CD8-positive, alpha-beta memory T cell (primary cell): ENCODE measurements at places on chromosomes 3 and 15.

- no peak for DNase-seq
Measured at GRCh38 chr15:47184003-47184907, 533.0 kb upstream of the SEMA6D start.

DNA sequence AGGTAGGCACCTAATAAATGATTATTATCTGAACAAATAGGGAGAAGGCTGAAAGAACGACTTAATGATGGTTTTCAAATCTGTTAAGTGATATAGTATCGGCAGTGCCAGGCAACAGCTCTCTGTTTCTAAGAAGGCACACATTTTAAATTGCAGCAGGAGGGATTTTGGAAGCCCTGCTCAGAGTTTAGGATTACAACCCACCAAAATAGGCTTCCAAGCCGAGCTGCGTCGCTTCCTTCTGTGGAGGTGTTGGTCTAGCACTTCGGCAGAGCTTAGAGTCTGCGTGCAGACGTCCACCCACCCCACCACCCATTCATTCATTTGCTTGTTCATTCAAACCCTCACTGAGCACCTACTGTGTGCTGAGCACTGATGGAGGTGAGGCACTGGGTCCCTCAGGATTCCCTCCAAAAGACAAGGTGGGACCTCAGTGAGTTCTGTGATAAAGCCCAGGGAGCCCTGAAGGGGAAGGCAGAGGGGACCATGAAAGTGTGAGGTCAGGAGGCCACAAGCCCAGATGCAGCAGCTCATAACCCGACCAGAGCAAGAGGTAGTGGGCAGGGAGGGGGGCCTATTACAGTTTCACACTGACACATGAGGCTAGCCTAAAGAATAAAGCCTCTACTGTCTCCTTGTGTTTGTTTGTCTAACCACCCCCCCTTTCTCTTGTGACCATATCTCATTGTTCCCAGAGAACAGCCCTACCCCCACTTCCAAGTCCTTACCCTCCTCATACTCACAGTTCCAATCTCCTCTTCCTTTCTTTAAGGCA, 8.9 kb downstream of the ADCY5 start:
- no peak for DNase-seq

GRCh38 chr3:185631508-185632206, 45.6 kb downstream of the SENP2 start:
- DNase-seq, result no peak

DNA sequence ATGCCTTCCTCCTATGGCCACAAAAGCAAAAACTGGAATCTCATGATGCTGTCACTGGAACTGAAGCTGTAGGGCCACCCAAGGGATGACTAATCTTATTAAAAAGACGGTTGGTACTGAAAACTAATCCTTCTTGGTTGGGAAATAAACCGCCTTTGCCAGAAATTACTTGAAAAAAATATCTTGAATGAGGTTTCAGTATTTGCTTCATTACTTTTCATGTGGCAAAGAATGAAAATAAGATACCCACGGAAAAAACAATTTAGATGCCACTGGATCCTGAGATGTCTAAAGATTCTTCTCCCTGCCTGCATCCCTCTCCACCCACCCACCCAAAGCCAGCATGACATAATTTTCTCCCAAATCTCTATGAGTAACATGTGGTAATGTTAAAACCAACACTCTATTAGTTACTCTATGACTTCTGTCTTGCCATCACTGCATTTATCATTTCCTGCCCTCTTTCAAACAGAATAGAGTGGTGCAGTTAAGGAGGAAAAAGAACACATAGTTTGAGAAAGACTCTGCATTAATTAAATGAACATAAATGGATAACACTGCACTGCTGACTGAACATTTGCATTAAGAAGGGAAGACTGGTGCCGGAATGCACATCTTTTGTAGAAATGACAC, 111.8 kb upstream of the DPH6 start:
- no peak for DNase-seq

DNA sequence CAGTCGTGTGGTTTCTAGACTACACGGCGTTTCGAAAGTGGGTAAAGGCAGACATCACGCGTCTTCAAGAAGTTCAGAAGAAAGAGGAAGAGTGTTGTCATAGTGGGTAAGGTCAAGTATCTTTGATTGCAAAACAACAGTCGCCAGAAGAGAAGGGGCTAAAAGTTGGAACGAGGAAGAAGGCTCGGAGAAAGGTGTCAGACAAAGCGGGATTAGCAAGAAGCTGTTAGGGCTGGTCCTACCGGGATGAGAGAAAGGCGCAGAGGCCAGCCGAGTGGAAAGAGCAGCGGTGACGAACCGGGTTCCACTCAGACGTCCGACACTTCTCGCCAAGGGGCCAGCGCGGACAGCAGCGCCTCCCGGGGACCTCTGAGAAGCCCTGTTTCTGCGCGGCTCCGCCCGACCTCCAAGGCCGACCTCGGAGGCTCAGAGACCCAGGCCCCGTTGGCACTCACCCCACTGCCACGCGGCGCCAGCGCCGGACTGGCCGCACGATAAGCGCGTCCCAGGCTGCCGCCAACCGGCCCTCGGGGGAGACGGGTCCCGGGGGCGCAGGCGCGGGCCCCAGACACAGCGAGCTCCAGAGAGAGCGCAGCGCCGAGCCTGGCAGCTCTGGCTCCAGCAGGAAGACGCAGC, 436 bp downstream of the ADPGK start:
- DNase-seq, result peak; percentile 52
